Cortex of kidney (tissue), 1 donor: ENCODE measurements at places on chromosomes 11 and 22.

- DNase-seq: no peak
Measured at GRCh38 chr11:103877221-103877620, 159.2 kb upstream of the DDI1 start.

GRCh38 chr11:13680501-13681264 is 12.2 kb downstream of the FAR1 start:
- no peak for DNase-seq

GRCh38 chr11:26834601-26835000 is 112.7 kb upstream of the SLC5A12 start:
- DNase-seq: no peak

- no peak for DNase-seq
Measured at GRCh38 chr22:45120440-45120839, 43.3 kb upstream of the NUP50 start.

- DNase-seq: no peak
Measured at GRCh38 chr11:57160665-57161064, 21.1 kb upstream of the LRRC55 start.
